ENCODE measurements at places on chromosomes 2 and 18. TPM values are rescaled to one million over a fixed set of nuclear protein-coding genes. Genes with fewer than 3 reads are reported as not detected.

DNA sequence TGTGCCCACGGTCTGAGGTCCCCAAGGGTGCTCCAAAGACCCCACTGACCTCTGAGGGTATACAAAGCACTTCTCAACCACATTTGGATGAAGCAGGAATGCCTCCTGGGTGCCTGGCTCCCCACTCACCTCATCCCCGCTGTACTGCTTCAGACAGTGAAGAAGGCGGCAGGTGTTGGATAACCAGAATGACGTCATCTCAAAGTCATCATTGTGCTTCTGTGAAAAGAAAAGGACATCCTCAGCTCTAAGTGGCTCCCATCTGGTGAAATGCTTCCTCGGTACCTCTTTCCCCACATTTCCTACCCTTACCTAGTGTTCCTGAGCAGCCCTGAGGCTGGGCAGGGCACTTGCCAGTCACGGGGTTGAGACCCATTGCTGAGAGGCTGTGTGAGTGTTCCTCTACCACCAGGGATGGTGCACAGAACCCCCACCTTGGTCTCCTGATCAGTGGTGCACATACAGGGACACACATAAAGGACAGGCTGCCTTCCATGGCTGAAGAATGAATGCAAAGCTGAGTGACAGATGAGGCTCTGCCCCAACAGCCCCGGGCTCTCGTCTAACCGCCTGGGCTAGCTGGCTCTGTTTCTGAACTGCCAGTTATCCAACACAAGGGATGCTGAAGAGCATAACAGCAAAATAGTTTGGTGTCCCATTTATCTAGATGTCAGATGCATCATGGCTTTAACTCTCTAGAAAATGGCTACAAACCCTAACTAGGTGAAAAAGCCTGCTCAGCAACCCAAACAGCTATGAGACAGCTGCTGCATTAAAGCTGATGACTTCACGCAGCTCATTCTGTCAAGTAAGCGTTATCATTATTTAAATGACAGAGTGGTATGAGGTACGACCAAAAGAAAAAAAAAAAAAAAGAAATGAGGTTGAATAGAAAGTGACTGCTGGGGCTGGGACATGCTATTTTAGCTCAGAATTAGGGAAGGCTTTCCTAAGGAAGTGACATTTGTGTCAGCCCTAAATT, 28.2 kb upstream of the ACAA2 start:
- no peak for DNase-seq

DNA sequence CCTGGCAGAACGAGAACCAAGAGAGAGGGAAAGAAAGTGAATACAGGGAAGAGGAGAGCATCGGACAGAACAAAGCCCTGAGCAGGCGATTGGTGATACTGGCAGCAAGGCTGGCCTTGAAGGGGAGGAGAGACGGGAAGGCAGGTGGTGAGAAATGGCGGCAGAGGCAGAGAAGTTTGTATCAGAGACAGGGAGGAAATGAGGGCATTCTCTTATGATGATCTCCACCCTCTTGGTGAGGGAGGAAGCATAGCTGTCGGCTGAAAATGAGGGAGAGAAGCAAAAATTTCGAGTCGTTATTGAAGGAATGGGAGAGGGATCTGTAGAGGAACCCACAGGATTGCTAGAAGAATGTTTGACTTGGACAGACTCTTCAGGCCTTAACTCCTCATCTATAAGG, 80.6 kb downstream of the CLIP4 start:
- no peak for DNase-seq

DNA sequence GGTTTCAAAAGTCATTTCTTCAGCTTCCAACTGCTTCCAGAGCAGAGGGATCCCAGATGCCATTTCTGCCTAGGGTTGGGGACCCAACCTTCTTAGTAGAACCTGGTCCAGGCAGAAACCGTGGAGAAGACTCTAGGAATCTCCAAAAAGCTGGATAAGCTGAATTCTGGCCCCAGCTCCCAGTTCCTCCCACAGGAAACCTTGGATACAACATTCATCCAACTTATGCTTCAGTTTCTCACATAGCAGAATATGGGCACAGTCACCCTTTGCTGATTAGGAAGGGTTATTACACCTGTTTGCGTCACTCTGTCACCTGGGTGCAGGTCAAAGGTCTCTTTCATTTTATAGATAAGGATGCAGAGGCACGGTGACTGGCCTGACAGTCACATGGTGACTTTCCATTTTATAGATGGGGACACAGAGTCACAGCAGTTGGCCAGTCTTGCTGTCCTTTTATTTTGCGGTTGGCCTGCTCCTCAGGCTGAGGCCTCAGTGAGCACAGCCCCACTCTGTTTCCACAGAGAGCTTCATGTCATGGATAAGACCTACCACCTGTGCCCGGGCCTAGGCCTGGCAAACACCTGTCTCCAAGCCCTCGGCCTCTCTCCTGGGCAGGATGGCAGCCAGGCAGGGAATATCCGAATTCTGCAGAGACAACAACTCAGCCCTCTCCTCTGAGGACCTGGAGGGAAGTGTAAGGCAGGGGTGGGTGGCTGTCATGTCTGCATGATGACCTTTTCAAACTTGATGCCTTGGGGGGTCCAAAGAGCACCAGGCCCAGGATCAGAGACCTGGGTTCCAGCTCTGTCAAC, 148.8 kb downstream of the SMAD7 start:
- no peak for DNase-seq

- DNase-seq: peak; percentile 63
Measured at GRCh38 chr2:45993476-45993991, 303.7 kb upstream of the EPAS1 start.

DNA sequence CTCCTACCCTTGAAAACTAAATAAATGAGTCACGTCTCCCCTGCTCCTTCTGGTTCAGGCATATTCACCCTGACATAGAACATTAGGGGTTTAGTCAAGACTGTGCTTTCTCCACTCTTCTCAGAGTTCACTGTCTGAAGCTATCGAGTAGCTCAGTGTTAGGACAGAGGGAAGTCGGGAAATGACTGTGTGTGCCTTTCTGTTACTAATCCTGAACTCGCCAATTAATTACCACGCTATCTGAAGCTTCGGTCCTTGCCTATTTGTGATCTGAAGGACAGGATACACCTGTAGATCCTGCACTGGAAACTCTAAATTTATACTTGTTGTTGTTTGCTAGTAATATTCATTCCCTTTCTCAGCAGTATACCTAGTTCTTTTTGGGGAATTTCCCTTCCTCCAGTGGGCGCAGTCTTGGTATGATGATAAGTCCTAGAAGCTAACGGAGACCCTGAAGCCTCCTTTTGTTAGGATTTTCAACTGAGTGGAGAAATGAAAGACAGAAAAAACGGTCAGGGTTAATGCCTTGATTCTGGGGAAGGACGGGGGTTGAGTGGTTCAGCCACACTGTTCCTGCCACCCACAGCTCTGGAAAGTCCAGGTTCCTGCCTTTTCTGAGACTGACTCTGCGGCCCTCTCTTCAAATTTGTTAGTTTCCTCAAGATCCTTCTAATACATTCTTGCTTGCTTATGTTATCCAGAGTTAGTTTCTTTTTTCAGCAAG, 218.0 kb downstream of the DLGAP1 start:
- no peak for DNase-seq

GRCh38 chr18:25876330-25876948, 214.0 kb downstream of the SS18 start:
- DNase-seq: no peak

- DNase-seq: no peak
Measured at GRCh38 chr2:199230091-199230490, 227.6 kb downstream of the SATB2 start.

- no peak for DNase-seq
Measured at GRCh38 chr2:168090366-168091135, 156.8 kb downstream of the STK39 start.

DNA sequence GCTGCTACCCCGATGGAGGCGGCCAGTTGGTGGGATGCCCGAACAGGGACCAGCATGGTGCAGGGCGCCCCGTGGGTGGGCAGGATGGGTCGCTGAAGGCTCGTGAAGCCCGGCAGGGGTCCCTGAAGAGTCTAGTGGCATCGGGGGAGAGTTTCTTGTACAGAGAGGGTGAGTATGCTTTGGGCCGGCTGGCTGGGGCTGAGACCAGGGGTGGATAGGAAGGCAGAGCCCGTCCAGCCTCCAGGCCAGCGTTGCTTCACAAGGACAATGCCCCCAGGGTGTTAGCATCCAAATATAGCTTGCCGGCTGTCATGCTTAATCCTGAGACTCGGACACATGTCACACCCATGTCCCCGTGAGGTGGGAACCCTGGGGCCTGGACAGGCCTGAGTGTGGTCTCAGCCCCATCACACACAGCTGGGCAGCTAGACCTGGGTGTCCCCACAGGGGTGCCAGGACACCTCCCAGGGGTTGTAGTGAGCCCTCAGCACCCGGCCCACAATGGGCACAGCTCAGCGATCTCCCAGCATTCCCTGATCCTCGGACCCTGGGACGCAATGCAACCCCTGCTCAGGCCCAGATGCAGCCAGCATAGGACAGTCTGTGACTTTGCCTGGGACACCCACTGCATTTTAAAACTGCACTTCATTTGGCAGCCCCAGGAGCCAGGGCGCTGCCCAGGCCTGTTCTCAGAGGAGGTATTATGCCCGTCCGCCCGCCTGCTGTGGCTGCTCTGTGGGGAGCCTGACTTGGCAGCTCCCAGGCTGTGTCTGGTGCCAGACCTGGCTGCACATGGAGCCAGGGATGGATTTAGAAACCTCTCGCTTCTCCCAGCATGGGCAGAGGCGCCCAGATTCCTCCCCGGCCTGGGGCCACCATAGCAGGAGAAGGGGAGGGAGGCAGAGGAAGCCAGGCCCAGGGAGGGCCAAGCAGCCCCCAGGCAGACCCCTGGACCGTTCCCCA, 36.4 kb downstream of the RAMP1 start:
- DNase-seq: no peak

DNA sequence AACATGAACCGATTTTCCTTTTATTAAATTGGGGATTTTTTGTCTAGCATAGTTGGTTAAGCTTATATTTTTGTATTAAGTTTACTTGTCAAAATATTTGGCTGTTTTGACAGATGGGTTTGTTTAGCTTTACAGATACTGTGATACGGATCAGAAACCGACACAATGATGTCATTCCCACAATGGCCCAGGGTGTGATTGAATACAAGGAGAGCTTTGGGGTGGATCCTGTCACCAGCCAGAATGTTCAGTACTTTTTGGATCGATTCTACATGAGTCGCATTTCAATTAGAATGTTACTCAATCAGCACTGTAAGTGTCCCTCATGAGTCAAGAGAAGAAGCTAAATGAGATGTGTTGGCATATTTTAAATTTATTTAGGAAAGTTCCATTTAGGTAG, 8.5 kb downstream of the PDK1 start:
- DNase-seq: no peak

- DNase-seq: no peak
Measured at GRCh38 chr2:186201371-186201770, 284.7 kb upstream of the ZC3H15 start.

GRCh38 chr2:120984452-120985173, 248.9 kb downstream of the GLI2 start:
- no peak for DNase-seq

- no peak for DNase-seq
Measured at GRCh38 chr2:10135296-10136089, 13.0 kb downstream of the RRM2 start.

DNA sequence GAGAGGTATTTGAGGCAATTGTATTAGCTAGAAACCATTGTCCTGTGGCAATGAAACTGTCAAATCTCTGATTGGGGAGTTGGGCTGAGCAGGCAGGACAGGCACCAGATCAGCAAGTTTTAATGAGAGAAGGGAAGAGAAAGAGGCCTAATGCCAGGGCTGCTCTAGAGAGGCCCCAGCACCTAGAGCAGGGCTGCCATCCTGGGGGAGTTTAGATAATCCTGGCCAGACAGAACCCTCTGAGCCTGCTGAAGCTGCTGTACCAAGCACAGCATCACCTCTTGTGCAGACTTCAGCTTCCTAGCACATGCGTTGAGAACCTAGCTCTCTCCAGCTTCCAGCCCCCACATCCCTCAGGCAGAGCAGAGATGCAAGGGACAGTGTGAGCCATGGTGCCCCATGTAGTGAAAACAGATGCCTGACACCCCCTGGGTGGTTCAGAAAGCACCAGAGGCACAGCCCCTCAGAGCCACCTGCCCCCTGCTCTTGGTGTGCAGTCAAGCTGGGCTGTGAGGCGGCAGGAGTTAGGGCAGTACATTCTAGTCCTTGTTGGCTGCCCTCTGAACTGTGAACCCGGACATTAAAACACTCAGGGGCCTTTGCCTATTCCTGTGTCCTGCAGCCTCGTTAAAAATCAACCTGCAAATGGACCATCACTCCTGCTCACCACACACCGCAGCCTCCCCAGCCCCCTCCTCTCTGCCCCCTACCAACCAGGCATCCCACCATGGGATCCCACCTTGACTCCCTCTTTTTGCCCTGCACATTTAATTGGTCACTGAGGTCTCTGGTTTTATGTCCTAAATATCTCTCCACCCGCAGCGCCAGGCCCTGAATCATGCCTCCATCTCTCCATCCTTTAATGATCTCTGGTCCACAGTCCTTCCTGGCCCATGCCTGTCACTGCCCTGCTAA, 52.7 kb downstream of the ADD2 start:
- DNase-seq: no peak

DNA sequence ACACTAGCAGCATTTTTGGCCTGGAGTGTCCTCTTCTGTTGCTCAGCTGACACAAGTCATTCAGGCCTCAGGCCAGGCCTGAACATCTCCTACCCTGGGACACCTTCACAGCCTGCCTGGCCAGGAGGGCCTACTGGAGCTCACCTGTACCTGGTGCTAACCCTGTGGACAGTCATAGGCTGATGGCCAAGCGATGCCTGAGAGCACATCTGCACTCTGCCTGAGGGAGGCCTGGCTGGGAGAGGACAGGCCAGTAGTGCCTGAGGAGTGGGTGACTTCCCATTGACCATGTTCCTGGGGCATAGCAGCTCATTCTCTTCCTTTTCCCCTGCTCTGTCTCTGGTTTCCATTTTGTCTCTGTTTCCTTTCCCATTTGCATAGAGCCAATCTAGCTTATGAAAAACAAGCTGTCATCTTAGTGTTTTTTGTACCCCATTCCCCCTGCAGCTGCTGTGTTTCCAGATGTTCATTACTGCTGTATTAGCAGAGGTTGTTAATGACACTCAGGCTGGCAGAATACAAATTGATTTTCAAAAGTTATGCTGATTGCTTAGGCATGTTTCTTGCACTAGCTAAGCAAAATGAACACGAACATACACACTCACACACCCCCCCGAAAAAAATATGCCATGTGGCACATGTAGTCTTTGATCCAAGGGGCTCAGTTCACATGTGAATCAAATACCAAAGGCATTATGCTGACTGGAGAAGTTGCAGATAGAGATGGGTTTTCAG, 149.7 kb upstream of the HS6ST1 start:
- no peak for DNase-seq

Gene GAREM1
- total RNA-seq: 0.40 TPM

Gene CYP27A1
- 10.9 TPM for total RNA-seq

Gene GAD1
- total RNA-seq: 0.13 TPM

Gene HOXD9
- not detected for total RNA-seq

Gene VWC2L
- total RNA-seq: not detected

Gene TUBA4B
- not detected for total RNA-seq

Gene KIDINS220
- 64.7 TPM for total RNA-seq

Measured in pulmonary artery endothelial cell (primary cell).